ENCODE measurements at places on chromosomes 6 and 20. TPM values are rescaled to one million over a fixed set of nuclear protein-coding genes. Genes with fewer than 3 reads are reported as not detected.

Gene HSPA12B
- 28.0 TPM for total RNA-seq

DNA sequence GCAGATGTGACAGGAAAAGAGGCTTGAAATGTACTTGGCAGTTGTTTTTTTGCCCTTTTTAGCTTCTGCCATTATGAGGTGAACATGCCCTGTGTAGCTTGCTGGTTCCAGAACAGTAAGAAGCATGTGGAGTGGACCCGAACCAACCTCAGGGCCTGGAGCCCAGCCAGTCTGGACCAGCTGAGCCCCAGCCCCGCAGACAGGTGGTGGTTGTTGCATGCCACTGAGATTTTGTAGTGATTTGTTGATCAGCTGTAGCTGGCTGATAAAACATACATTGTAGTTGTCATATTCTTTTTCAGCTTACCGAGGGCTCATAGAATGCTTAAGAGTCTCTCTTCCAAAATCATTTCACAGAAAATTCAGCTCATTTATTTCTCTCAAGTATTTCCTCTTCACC lies 182.2 kb downstream of the FARS2 start:
- no peak for DNase-seq

GRCh38 chr6:41663568-41663967 lies 25.3 kb downstream of the MDFI start:
- no peak for DNase-seq

- no peak for DNase-seq
Observed at GRCh38 chr6:1856381-1856780, 246.7 kb downstream of the FOXC1 start.

GRCh38 chr6:144534180-144534579 lies 249.0 kb downstream of the UTRN start:
- DNase-seq = no peak

DNA sequence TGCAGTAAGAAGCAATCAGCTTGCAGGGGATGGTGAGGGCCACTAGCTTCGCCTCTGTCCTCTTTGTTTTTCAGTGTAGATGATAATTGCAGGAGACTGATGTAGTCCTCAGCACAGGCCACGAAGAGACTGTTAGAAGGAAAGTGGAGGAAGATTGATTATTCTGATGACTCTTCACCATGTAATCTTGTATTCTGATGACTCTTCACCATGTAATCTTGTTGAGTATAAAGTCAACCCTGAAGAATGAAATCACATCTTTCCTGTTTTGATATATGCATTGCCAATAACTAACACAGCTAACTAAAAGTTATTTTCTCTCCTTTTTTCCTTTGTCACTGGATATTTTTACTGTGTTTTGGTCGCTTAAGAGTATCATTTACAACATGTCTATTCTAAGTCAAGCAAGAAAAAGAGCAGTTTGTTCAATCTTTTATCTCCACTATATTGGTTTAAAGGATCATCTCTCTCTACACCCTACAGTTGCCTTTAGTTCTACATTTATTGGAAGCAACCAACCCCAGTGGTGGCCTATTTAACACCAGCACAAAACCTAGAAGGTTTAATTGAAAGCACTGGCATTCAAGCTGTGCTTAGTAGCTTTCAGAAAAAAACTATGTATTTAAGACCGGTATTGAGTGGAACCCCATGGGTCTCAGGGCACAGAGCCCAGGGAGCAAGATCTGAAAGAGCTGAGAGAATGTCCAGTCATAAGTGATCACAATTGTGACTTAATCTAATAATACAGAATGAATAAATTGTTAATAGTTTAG lies 107.2 kb upstream of the BTBD3 start:
- no peak for DNase-seq

- no peak for DNase-seq
Observed at GRCh38 chr6:7156643-7157278, 49.0 kb downstream of the RREB1 start.

Gene HCRTR2
- not detected for total RNA-seq

- peak; percentile 8 for DNase-seq
Observed at GRCh38 chr20:53786445-53787267, 193.0 kb upstream of the ZNF217 start.

DNA sequence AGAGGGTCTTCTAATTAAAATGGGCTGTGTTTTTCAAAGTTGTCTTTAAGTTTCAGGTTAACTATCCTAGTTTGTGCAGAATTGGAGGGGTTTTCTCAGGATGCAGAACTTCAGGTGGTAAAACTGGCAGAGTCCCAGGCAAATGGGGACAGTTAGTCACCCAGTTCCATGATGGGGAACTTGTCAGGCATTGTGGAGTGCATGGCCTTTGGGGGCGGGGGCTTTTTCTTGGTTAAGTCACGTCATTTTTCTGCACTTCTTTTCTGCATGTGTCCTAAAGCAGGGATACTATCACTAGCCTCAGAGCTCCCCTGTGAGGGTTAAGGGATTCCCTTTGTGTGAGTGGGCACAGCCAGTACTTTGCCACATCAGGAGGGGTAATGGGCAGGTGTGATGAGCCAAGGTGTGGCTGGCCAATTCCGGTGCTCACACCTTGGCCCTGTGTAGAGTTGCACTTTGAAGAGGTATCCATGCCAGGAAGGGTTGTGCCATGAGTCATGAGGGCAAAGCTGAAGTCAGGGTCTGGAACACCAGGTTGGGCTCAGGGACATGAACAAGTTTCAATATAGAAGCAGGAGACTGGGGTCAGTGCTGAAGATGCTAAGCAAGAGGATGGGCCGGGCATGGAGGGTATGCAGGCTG lies 126.0 kb upstream of the RREB1 start:
- DNase-seq = no peak

Gene CRISP3
- total RNA-seq = not detected

GRCh38 chr20:59864726-59865125 lies 68.7 kb downstream of the SYCP2 start:
- DNase-seq = no peak

Gene VGLL2
- not detected for total RNA-seq

- no peak for DNase-seq
Observed at GRCh38 chr6:11202513-11203305, 29.8 kb downstream of the NEDD9 start.

GRCh38 chr6:69285054-69285453 lies 511.8 kb downstream of the LMBRD1 start:
- no peak for DNase-seq

DNA sequence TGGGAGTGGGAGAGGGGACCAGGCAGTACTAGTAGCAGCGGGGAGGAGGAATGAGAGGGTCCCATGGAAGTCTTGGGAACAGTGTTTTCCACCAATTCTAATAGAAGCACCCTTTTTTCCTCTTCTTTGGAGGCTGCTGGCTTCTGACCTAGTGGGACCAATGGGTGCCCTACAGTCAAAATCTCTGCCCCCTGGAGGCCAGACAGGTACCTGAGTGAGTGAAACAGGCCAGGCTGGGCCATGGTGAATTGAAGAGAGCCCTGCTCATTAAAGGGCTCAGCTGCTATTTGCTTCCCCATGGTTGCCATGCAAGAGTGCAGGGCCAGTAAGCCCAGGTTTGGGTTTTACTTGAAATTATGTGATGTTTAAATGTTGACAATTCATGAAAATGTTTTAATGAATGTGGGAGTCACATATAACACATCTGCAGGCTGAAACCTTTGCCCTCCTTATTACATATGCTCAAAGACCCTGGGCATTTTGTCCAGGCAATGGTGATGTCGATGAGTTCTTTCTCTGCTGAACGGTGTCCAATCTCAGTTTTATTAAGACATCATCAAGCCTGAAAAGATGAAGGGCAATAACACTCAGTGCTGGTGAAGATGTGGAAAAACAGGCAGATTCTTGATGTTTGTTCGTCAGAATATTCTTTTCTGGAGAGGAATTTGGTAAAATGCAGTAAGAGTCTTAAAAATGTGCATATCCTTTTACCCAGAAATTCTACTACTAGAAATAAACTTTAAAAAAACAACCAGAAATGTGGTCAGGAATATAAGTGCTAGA lies 42.3 kb upstream of the OCSTAMP start:
- DNase-seq = no peak

DNA sequence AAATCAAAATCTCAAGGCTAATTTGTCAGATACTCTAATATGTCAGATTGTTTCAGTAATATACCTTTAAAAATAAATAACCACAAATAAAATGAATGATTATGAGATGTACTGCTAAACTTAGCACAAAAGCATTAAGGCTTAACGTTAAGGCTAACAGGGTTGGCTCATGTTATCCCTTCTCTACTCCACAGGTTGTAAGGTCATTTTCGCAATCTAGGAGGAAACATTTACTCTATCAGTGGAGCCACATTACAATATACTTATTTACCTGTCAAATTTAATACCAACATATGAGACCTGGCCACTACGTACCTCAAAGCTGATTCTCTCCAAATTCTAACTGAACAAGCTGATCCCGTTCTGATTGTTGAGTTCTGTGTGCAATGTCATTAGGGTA lies 95.7 kb downstream of the RCAN2 start:
- no peak for DNase-seq

Gene KCNK5
- 0.87 TPM for total RNA-seq

- DNase-seq = no peak
Observed at GRCh38 chr6:125853756-125854155, 63.0 kb downstream of the NCOA7 start.

Gene SYNDIG1
- total RNA-seq = 0.77 TPM

GRCh38 chr20:5686384-5687105 lies 63.7 kb upstream of the SHLD1 start:
- no peak for DNase-seq

All from mesenteric fat pad (tissue), 1 donor.